ENCODE measurements at places on chromosomes 12 and 14.
A peak's percentile ranks its signal among the peaks of the same experiment; 100 is the strongest.

GRCh38 chr12:28425526-28425925, 235.3 kb downstream of the CCDC91 start:
- H3K27me3 ChIP-seq = no peaks in the 10 kb centered on the region
- H3K27ac ChIP-seq = no peak overlapping the region
- H3K36me3 ChIP-seq = peaks cover 2% of the 10 kb centered on the region
- DNase-seq = no peak
- no peaks in the 10 kb centered on the region for H3K4me1 ChIP-seq
- H3K4me3 ChIP-seq = no peak overlapping the region

DNA sequence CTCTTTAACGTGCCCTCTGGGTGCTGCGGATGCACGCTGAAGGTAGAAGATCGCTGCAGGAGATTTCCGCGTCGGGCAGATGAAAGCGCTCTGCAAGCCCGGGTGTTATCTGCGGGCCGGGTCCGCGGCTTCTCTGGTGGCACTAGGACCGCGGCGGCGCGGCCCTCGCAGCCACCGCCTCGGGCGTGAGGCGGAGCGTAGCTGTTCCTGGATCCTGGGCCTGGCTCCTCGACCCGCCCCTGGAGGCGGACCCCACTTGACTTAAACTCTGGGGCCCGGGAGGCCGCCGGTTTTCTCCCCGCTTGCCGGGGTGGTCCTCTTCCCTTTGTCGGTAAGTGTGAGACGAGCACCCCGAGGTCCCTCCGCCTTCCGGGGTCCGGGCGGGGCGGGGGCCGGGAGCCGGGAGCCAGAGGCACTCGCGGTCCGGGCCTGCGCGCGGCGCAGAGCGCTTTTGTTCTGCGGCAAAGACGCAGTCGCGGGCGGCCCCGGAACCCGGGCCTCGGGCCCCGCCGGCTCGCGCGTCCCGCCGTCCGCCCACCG, at the start of gene RESF1:
TSS of gene RESF1 (plus strand) at position 255 of the 540 bp plus-strand sequence. CDS start 21,541 bp downstream, outside the sequence.
- H3K4me3 ChIP-seq = peak within 1 kb of the TSS; percentile 98
- H3K36me3 ChIP-seq = peaks cover 24% of the 10 kb centered on the region
- DNase-seq = peak; percentile 77
- H3K4me1 ChIP-seq = peaks cover 49% of the 10 kb centered on the region
- H3K27ac ChIP-seq = peak within 1 kb of the TSS; percentile 85

DNA sequence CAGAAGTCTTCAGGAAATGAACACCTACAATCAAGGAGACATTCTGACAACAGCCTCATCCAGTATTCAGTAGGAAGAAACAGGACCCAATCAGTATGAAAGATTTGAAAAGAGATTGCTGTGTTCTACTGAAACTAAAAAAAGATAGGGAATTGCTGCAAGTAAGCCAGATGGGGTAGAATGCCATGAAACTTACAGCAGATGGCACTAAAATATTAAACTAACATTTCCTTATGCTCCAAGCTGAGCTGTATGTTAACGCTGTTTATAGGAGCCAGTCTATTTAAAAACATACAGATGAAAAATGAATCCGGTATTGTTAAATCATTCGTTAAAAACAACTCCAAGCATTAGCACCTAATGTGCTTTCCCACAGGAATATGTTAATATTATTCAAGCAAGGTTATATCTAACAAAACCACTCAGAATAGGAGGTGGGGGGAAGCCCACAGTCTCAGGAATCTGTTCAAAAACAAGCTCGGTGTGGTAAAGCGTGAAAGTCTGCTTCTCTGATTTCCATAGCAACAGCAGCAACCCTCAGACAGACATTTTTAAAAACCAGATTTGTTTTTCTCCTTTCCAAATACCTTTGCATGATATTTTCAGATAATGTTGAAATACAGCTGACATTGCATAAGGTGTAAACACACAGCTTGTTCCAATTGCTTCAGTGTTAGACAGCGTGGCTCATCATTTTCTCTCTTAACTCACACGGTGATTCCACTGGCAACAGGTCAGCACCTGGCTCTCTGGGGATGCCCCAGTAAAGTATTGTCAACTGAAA, 131.4 kb upstream of the CCDC175 start:
- H3K27me3 ChIP-seq = no peaks in the 10 kb centered on the region
- H3K27ac ChIP-seq = no peak overlapping the region
- no peaks in the 10 kb centered on the region for H3K36me3 ChIP-seq
- H3K4me1 ChIP-seq = no peaks in the 10 kb centered on the region

DNA sequence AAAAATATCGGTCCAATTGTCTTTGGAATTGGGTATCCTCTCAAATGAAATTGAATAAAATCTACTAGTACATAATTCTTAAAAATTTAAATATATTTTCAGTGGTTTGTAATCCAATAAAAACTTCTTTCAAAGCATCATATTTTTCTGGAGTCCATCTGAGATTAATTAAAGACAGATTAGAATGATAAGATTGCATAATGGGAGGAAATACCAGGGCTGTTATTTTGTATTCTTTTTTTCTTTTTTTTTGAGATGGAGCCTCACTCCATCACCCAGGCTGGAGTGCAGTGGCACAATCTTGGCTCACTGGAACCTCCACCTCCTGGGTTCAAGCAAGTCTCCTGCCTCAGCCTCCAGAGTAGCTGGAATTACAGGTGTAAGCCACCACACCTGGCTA, 103.8 kb downstream of the TMTC3 start:
- H3K27me3 ChIP-seq = no peaks in the 10 kb centered on the region
- no peak overlapping the region for H3K27ac ChIP-seq
- H3K36me3 ChIP-seq = no peaks in the 10 kb centered on the region
- DNase-seq = no peak

- no peak for DNase-seq
- H3K27me3 ChIP-seq = peaks cover 3% of the 10 kb centered on the region
- no peak overlapping the region for H3K27ac ChIP-seq
- H3K36me3 ChIP-seq = no peaks in the 10 kb centered on the region
These were observed 153.2 kb upstream of the BCL2L14 start for GRCh38 chr12:11917501-11917900.

GRCh38 chr14:100286484-100287191, 19.6 kb downstream of the SLC25A29 start:
- no peak for DNase-seq
- H3K27me3 ChIP-seq = no peaks in the 10 kb centered on the region
- H3K36me3 ChIP-seq = peaks cover 6% of the 10 kb centered on the region
- H3K4me3 ChIP-seq = no peak overlapping the region
- H3K4me1 ChIP-seq = peaks cover 14% of the 10 kb centered on the region
- H3K27ac ChIP-seq = no peak overlapping the region

GRCh38 chr12:113949321-113950305, 16.5 kb downstream of the RBM19 start:
- DNase-seq = no peak
- no peaks in the 10 kb centered on the region for H3K4me1 ChIP-seq
- no peak overlapping the region for H3K4me3 ChIP-seq
- peaks cover 90% of the 10 kb centered on the region for H3K36me3 ChIP-seq
- H3K27me3 ChIP-seq = no peaks in the 10 kb centered on the region

- no peaks in the 10 kb centered on the region for H3K36me3 ChIP-seq
- no peaks in the 10 kb centered on the region for H3K4me1 ChIP-seq
- H3K27ac ChIP-seq = no peak overlapping the region
- no peak overlapping the region for H3K4me3 ChIP-seq
- DNase-seq = no peak
These were observed 36.2 kb upstream of the FZD10 start for GRCh38 chr12:130126023-130126432.

- H3K36me3 ChIP-seq = no peaks in the 10 kb centered on the region
- no peaks in the 10 kb centered on the region for H3K27me3 ChIP-seq
- H3K4me3 ChIP-seq = no peak overlapping the region
- no peak for DNase-seq
These were observed 213.8 kb downstream of the ALG10 start for GRCh38 chr12:34236073-34236472.

DNA sequence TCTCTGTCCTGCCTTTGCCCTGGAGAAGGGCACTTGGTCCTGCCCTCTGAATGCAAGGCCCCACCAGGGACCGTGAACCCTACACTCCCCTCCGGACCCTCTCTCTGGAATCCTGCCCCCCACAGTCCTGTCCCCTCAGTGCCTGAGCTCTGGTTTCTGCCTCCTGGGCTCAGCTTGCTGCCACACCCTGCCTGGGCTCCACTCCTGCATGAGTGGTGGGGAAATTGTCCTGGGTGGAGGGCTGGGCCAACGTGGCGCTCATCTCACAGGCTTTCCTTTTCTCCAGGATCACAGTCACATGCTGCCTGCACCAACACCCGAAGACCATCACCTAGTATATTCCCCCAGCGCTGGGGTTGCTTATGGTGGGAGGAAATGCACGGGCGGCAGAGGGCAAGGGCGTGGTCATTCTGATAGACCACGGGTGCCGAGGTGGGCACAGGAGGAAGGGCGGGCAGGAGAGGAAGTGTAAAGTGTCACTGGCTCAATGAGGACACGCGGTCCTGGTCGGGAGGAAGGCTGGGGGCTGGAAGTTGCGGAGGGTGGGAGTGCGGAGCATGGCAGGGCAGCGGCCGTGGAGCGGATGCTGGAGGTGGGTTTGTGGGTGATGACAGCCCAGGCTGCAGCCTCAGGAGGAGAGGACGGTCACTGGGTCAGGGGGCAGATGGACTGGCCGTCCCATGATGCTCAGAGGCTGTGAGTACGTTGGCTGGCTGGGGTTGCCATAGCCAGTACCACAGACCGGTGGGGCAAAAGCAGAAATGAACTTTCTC, 99.5 kb downstream of the KIF26A start:
- H3K27me3 ChIP-seq = no peaks in the 10 kb centered on the region
- no peak overlapping the region for H3K4me3 ChIP-seq
- no peak for DNase-seq
- H3K4me1 ChIP-seq = no peaks in the 10 kb centered on the region
- H3K27ac ChIP-seq = no peak overlapping the region

GRCh38 chr12:6425590-6426531, 18.9 kb upstream of the CD27 start:
- DNase-seq = peak; percentile 57
- no peaks in the 10 kb centered on the region for H3K36me3 ChIP-seq
- peaks cover 42% of the 10 kb centered on the region for H3K4me1 ChIP-seq
- H3K27me3 ChIP-seq = no peaks in the 10 kb centered on the region

- no peak overlapping the region for H3K27ac ChIP-seq
- H3K36me3 ChIP-seq = no peaks in the 10 kb centered on the region
- no peak for DNase-seq
- no peak overlapping the region for H3K4me3 ChIP-seq
- no peaks in the 10 kb centered on the region for H3K27me3 ChIP-seq
These were observed 46.7 kb upstream of the ALG10B start for GRCh38 chr12:38269897-38270296.

- peak; percentile 92 for DNase-seq
- peaks cover 26% of the 10 kb centered on the region for H3K4me1 ChIP-seq
- peak within 1 kb of the TSS; percentile 76 for H3K4me3 ChIP-seq
- H3K27ac ChIP-seq = peak within 1 kb of the TSS; percentile 62
- H3K27me3 ChIP-seq = peaks cover 11% of the 10 kb centered on the region
These were observed at the start of gene ARF3 for GRCh38 chr12:48957141-48958048. ARF3 (minus strand) TSS chr12:48957487; CDS start chr12:48941095, 16,392 bp downstream.

DNA sequence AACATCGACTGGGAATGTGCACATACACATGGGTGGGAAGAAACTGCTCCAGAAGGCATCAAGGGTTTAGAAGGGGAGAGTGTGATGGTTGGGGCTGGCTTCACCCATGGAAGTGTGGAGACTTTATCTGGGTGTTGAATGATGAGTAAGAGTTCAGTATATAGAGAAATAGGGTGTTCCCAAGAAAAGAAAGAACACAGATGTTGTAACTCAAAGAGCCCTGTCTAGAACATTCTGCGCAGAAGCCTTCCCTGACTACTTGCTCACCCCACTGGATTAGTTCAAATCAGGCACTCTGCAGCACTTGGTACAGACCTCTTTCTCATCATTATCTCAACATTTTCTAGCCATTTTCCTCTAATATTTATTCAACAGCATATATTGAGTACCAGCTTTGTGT, 491.7 kb downstream of the SNAPC1 start:
- no peaks in the 10 kb centered on the region for H3K27me3 ChIP-seq
- no peak overlapping the region for H3K4me3 ChIP-seq
- no peak for DNase-seq

DNA sequence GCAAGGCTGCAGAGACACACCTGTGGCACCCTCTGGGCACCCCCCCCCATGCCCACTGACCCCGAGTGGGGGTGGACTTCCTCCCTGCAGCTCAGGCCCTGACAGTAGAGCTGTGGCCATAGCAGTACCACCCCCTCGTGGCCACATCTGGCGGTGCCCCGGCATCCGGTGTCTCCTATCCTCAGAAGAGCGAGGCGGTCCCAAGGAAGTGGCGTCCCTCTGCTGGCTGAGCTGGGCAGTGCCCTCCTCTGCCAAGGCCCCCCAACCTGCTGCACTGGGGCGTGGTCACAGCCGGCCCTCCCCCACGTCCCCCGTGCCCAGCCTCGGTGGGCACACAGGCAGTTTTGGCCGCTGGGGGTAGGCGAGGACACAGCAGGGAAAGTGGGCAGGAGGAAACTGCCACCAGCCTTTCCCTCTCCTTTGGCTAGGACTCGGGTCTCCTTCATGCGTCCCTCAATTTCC, 6.0 kb upstream of the SLC6A12 start:
- H3K36me3 ChIP-seq = no peaks in the 10 kb centered on the region
- no peak overlapping the region for H3K4me3 ChIP-seq
- no peaks in the 10 kb centered on the region for H3K27me3 ChIP-seq
- no peaks in the 10 kb centered on the region for H3K4me1 ChIP-seq

DNA sequence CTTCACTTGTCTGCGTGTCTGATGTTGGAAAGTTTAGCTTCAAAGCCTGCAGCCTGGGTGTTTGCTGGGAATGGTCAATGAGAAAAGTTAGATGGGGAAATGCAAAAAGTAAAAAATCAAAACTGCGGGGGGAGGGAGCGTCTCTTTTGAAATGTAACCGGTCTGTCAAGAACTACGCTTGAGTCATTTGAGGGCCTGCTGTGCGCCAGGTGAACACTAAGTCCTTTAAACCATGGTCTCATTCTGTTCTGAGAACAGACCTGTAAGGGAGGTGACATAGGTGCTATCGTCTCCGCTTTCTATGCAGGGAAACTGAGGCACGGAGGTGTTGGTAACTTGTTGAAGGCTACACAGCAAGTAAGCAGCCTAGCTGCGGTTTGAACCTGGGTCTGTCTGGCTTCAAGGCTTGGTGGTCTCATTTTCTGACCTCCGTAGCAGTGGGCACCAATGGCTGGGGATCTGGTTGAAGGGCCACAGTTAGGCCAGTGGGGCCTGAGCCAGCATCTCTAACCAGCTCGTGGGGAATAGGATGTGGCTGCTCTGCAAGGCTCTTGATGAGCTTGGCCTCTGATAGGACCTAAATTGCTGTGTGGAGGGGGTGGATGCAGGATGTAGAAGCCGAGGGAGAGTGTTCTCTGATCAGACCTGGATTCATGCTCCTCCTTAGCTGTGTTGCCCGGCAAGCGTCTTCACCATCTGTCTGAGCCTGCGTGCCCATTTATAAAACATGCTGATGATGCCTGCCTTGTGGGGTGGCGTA, 41.5 kb downstream of the KCTD10 start:
- H3K4me1 ChIP-seq = peaks cover 8% of the 10 kb centered on the region
- no peak overlapping the region for H3K27ac ChIP-seq
- H3K27me3 ChIP-seq = no peaks in the 10 kb centered on the region
- H3K36me3 ChIP-seq = no peaks in the 10 kb centered on the region

- H3K27me3 ChIP-seq = no peaks in the 10 kb centered on the region
- DNase-seq = no peak
- no peaks in the 10 kb centered on the region for H3K36me3 ChIP-seq
- no peak overlapping the region for H3K27ac ChIP-seq
These were observed 45.1 kb downstream of the GALNT9 start for GRCh38 chr12:132284071-132284826.

- no peaks in the 10 kb centered on the region for H3K36me3 ChIP-seq
- H3K4me3 ChIP-seq = no peak overlapping the region
- H3K27ac ChIP-seq = no peak overlapping the region
- no peak for DNase-seq
- H3K27me3 ChIP-seq = no peaks in the 10 kb centered on the region
- no peaks in the 10 kb centered on the region for H3K4me1 ChIP-seq
These were observed 1428.3 kb downstream of the AACS start for GRCh38 chr12:126493366-126494108.
